Jurkat, Clone E6-1 (cell line): ENCODE measurements at places on chromosomes 5 and 9.

DNA sequence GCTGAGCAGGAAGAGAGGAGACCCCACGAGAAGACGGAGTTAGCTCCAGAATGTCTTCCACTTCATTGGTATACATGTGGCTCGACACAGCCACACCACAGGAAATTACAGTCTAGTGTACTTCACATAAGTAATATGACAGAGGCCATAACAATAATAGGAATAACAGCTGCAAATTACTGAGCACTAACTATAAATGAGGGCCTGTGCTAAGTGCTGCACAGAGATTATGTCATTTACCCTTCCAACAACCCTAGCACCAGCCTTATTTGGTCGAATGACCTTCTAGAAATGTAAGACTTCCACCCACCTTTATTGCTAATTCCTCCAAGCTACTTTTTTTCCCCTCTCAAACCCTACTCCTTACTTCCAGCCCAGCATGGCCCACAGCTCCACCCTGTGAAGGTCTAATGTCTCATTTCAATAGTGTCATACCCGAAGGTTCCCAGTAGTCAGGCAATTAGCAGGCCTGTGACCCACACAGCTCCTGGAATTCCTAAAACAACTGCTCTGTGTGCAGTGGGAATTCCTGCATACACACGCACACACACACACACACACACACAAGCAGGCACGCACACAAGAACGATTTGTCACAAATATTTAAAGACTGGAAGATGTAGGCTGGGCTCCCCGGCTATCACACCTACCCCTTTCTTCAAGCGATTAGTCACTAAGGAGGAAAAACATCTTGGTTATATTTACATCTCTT lies 134.5 kb downstream of the FRMD3 start:
- no peak for DNase-seq

DNA sequence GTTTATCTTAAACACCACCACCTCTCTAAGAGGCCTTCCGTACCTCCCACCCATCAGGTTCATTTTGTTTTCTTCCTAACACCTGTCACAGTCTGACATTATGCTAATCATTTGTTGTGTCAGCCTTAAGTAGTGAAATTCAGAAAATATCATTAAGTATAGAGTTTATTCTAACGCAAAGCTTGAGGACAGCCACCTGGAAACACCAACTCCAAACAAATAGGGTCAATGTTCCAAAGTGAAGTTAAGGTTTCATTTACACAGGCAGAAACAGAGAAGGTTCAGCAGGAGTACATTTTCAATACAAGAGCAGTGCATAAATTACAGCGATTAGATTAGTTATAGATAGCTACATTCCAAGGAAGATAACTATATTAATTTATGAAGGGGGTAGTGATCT lies 1.3 kb upstream of the SMC5 start:
- DNase-seq: no peak

DNA sequence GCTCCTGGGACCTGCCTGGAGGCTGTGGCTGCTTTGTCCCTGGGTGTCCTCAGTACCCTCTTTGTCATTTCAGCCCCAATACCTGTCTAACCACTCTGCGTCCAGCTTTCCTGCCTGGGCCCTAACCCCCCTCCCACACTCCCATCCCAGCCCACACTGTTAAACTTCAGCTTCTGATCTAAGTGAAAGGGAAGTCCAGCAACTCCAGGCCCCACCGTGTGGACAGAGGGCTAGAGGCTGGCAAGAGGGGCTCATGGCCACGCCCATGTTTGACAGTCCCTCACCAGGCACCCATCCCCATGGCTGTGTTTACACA lies 56.3 kb downstream of the SEMA4D start:
- no peak for DNase-seq

DNA sequence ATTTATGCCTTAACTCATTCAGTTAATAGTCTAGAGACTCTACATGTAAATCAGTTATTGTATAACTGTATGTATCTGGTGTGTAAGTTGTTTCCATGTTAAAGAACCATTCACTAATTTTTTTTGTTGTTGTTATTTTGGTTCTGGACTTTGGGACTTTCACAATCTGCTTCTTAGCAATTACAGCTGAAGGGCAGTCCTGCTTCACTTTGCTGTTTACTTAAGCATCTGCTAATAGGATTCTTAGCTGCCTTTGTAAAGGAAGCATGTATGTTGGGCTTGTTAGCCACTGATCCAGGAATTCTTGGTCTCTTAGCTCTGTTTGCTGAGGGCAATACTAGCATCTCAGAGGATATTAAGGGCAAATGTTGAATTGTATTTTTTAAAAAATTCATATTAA lies 97.0 kb downstream of the FOCAD start:
- DNase-seq: no peak

GRCh38 chr5:83097689-83098231 lies 20.4 kb downstream of the XRCC4 start:
- no peak for DNase-seq

GRCh38 chr5:144017631-144018030 lies 152.8 kb downstream of the YIPF5 start:
- DNase-seq: no peak

DNA sequence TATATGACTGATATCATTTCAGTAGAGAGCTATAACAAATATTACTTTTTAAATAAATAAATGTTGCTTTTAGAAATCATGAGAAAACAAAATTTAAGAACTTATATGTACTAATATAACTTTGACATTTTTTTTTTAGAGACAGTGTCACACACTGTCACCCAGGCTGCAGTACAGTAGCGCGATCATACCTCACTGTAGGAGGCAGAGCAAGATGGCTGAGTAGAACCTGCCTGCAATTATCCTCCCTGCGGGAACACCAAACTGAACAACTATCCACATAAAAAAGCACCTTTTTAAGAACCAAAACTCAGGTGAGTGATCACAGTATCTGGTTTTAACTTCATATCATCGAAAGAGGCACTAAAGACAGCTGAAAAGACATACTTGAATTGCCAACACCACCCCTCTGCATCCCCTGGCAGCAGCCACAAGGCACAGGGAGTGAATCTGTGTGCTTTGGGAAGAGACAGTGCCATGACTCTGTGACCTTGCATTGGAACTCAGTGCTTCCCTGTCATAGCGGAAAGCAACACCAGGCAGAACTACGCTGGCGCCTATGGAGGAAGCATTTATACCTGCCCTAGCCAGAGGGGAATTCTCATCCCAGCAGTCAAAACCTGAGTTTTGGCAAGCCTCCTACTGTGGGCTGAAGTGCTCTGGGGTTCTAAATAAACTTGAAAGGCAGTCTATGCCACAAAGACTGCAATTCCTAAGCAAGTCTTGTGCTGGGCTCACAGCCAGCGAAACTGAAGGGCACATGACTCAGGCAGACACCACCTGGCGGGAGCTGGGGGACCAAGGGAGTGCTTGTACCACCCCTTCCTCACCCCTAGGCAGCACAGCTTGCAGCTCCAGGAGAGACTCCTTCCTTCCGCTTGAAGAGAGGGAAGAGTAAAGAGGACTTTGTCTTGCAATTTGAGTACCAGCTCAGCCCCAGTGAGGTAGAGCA lies 142.7 kb downstream of the FBXL17 start:
- peak; percentile 1 for DNase-seq

- no peak for DNase-seq
Measured at GRCh38 chr5:150672237-150672883, 11.3 kb downstream of the MYOZ3 start.

GRCh38 chr9:125075997-125076396 lies 67.3 kb downstream of the SCAI start:
- DNase-seq: no peak

- DNase-seq: no peak
Measured at GRCh38 chr9:120001536-120001935, 578.4 kb downstream of the CDK5RAP2 start.

DNA sequence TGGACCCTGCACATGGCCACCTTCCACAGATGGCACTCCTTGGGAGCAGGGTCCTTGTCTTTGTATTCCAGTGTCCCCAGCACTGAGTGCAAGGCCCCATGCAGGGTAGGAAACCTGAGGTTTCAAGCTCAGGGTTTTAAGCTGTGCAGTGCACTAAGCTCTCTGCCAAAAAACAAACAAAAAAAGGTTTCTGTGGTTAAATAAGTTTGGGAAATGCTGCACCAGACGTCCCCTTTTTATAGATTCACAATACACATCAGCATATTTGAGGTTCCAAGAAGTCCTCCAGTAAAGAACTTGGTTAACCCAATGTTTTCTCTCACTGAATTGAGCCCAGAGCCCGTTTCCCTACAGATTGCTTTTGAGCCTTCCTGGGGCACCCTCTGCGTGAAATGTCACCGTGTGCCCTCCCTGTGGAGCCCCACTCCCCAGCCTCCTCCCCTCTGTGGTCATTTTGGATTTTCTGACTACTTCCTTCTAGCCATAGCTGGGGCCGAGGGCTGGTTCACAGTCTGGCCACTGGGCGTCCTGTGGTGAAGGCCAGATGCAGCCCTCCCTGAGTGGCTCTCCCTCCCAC lies 17.1 kb downstream of the DELE1 start:
- DNase-seq: no peak
